ENCODE measurements at places on chromosomes 16 and 17. TPM values are rescaled to one million over a fixed set of nuclear protein-coding genes. Genes with fewer than 3 reads are reported as not detected.

- H3K4me3 ChIP-seq = no peak overlapping the region
- H3K27ac ChIP-seq = no peak overlapping the region
- H3K27me3 ChIP-seq = no peaks in the 10 kb centered on the region
- peaks cover 16% of the 10 kb centered on the region for H3K4me1 ChIP-seq
These were observed 136.5 kb downstream of the SKAP1 start for GRCh38 chr17:48293319-48294019.

DNA sequence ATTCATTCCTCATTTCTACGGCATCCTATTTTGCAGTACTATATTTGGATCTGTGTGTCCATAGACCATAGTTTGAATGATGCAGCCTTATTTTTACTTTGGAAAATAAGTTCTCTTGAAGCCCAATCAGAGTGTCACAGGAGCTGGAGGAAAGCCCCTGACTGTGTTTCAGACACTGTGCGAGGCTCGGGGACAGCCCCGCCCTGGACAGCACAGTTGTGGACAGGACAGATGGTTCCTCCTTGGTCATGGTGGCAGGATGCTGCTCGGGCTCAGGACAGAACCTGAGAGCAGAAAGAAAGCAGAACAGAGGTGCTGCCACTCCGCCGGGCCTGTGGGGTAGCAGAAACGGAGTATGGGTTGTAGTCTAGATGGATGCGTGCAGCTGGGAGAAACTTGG, 22.9 kb downstream of the BANP start:
- no peak overlapping the region for H3K27ac ChIP-seq
- no peaks in the 10 kb centered on the region for H3K36me3 ChIP-seq
- H3K27me3 ChIP-seq = no peaks in the 10 kb centered on the region
- H3K4me3 ChIP-seq = no peak overlapping the region
- no peaks in the 10 kb centered on the region for H3K4me1 ChIP-seq

- no peak overlapping the region for H3K27ac ChIP-seq
- DNase-seq = no peak
- H3K4me3 ChIP-seq = no peak overlapping the region
- no peaks in the 10 kb centered on the region for H3K4me1 ChIP-seq
- H3K27me3 ChIP-seq = no peaks in the 10 kb centered on the region
These were observed 58.6 kb downstream of the ZNF778 start for GRCh38 chr16:89275837-89276720.

- H3K27ac ChIP-seq = no peak overlapping the region
- H3K36me3 ChIP-seq = no peaks in the 10 kb centered on the region
- no peak overlapping the region for H3K4me3 ChIP-seq
- H3K4me1 ChIP-seq = no peaks in the 10 kb centered on the region
- no peak for DNase-seq
These were observed 558 bp upstream of the ZFHX3 start for GRCh38 chr16:73048292-73049080.

Gene HAP1
- 0.08 TPM for total RNA-seq

Gene ZNF423
- not detected for total RNA-seq

Gene MYH8
- total RNA-seq = not detected

Gene OTOP3
- not detected for total RNA-seq

- no peaks in the 10 kb centered on the region for H3K4me1 ChIP-seq
- H3K36me3 ChIP-seq = no peaks in the 10 kb centered on the region
- H3K27ac ChIP-seq = no peak overlapping the region
- H3K4me3 ChIP-seq = no peak overlapping the region
- no peaks in the 10 kb centered on the region for H3K27me3 ChIP-seq
These were observed 7.8 kb downstream of the KRT28 start for GRCh38 chr17:40791787-40792436.

Measured in naive thymus-derived CD4-positive, alpha-beta T cell (primary cell).